ENCODE measurements at places on chromosomes 2 and 18. TPM values are rescaled to one million over a fixed set of nuclear protein-coding genes. Genes with fewer than 3 reads are reported as not detected.

DNA sequence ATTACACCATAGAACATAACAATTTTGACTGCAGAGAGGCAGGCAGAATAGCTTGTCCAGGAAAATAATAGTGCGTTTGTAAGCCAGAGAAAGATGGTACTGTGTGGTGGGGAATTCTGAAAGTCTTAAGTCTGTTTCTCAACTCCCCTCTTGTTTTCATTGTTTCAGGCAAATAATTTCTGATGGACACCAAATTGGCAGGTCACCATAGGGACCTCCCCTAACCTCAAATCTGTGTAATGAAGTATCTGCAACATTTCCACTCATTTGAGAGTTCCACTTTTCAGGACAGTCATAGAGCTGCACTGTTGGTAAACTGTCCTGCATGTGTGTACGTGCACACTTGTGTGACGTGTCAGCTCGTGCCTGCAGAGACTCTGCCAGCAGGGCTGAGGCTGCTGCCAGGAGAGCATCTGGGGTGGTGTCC, 195.6 kb downstream of the AGAP1 start:
- DNase-seq: no peak

VIT gene
- total RNA-seq: not detected

DNA sequence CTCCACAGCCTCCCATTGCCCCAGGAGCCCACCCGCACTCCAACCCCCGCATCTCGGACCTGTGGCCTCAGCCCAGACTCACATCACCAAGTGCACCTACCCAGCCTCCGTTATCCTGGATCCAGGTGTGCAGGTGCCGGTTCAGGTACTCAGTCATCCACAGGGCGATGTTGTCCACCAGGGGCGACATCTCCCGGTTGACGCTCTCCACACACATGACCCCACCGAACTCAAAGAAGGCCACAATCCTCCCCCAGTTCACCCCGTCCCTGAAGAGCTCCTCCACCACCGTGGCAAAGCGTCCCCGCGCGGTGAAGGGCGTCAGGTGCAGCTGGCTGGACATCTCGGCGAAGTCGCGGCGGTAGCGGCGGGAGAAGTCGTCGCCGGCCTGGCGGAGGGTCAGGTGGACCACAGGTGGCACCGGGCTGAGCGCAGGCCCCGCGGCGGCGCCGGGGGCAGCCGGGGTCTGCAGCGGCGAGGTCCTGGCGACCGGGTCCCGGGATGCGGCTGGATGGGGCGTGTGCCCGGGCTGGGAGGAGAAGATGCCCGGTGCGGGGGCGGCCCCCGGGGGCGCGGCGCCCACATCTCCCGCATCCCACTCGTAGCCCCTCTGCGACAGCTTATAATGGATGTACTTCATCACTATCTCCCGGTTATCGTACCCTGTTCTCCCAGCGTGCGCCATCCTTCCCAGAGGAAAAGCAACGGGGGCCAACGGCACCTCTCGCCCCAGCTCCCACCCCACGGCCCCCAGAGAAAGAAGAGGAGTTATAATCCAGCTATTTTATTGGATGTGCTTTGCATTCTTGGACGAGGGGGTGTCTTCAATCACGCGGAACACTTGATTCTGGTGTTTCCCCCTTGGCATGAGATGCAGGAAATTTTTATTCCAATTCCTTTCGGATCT, 1.3 kb downstream of the BCL2 start:
- DNase-seq: no peak

DNA sequence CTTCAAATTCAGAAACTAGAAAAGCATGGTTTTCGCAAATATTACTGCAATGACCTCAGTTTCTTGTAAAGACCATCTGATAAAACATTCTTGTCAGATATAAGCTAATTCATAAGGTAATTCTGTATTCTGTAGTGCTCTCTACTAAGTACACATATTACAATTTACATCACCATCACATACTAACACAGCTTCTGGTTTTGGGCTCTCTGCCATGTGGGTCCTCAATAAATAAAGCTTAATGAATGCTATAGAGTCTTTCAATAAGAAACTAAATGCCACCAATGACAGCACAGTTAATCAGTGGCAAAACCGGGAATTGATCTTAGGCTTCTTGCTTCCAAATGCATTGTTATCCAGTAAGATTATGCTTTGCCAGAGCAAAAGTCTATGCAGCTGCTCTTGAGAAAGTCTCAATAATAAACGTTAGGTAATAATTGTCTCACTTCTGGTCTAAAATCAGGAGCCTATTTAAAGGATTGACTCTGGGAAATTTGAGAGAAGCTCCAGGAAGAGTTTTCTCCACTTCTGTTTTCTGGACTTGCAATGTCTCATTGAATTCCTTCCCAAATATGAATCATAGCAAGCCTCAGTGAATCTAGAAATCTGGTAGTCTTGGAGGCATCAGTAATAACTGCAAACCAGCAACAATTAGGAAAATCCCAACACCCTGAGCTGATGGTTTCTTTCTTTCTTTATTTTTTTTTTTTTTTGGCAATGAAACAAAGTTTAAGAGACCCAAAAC, 67.9 kb upstream of the RAPGEF4 start:
- no peak for DNase-seq

TUBA3E gene
- 11.1 TPM for total RNA-seq

PAIP2B gene
- total RNA-seq: 0.10 TPM

DNA sequence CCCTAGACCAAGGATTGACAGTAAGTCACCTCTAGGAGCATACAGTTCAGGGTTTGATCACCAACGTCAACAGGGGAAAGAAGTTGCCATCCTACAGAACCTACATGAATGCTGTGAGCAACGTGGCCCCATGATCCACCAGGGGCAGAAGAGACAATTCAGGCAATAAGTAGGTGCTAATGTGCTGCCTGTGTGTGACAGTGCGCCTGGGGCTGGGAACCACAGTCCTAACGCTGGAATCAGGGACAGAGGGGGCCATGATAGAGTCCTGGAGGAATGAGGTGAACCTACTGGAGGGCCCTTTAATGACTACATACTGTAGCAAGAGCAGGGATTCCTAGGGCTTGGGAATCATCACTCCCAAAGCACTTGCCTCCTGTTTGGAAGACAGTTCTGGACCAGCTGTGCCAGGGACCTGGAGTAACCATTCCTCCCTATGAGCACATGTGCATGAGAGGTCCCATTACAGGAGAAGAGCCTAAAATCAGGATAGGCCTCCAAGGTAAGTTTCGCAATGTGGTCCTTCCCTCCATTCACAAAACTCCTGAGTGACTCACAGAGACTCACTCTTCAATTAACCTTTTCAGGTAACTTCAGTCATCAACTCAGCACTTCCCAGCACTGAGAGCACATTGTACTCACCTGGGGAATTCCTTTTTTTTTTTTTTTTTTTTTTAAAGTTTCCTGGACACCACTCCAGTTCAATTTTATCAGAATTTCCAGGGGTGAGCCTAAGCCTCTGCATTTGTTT, 214.0 kb downstream of the TMEM163 start:
- no peak for DNase-seq

SH3RF3 gene
- total RNA-seq: 4.1 TPM

DNA sequence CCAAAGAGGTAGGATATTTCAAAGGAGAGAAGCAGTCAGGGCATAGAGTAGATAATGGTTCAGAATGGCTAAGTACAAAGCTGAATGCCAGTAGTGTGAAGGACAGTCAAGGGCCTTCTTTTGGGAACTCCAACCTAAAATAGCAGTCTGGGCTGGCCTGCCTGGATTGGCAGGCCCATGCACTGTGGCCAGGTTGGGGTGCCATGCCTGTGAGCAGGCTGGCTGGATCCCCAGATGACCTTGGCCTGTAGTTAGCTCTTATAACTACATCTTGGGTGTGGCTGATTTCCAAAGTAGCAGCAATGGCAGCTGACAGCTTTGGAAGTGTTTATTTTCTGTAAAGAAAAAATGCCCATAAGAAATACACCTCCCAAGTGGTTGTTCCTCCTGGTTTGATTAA, 51.5 kb upstream of the ITGB6 start:
- DNase-seq: no peak

DNA sequence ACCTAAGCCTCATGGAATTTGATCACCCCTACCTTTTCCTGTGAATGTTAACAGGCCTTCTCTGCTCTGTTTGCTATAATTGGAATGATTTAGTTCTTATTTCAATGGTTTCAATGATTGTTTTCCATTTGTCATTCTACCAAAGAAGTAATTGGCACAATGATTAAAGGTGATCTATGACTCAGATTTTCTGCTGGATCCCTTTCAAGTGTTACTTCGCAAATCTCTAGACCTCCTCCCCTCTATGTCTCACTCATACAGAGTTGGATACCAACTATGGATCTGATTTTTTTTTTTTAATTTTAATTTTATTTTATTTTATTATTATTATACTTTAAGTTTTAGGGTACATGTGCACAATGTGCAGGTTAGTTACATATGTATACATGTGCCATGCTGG, 29.6 kb upstream of the FAM117B start:
- no peak for DNase-seq

DNA sequence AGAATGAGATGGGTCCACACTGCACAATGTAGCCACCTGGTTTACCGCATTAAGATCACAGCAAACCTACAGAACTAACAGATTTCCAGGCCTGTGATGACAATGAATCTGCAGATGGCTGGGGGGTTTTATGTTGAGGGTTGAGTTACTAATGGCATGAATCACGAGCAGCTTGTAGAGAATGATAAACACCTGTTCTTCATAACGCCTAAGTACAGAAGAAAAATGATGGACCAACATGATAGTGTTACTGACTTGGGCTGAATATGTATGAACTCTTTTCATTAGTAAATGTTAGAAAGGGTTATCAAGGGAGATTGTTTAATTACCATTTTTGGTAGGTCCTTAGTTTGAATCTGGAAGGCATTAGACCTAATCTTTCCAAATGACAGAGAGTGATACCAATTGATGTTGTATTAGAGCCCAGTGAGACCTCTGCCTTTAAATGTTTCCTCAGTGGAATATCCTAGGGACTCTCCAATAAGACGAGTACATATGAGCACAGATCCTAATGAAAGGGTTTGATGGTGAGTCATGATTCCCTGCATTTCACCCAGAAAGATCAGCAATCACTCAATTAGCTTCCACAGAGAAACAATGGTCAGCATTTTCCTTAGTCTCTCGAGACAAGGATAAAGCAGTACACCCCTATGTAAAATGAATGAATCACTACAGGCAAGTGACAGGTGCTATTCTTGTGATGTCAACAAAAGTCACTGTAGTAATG, 243.8 kb downstream of the DLGAP1 start:
- no peak for DNase-seq

GRCh38 chr18:11113046-11113548, 36.3 kb downstream of the PIEZO2 start:
- no peak for DNase-seq

DNA sequence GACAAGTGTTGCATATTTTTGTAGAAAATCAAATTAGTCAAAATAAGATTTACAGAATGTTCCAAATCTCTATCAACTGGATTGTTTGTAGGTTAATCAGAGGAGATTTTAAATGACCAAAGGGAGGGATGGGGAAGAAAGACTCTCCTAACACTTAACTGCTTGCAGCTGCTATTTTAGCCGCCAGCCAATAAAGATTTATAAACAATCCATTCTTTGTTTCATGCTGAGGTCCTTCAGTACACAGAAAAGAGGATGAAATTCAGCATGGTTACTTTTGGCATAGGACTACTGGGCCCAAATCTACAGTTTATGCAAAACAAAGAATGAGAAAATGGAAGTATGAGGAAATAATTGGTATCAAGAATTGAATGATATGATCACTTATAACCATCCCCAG, 86.4 kb upstream of the FN1 start:
- DNase-seq: no peak

Measured in HT1080 (cell line).